A549 treated with CORT108297 at 1 μM for 4 hours (cell line): ENCODE measurements at places on chromosomes 5 and 9. TPM values are rescaled to one million over a fixed set of nuclear protein-coding genes. Genes with fewer than 3 reads are reported as not detected.

BNC2 gene
- total RNA-seq: 4.1 to 5.5 TPM (median 4.3 TPM) in 5 replicates

FOXD4L3 gene
- total RNA-seq: 0.06 to 0.18 TPM (median 0.06 TPM) in 3 of 5 replicates, not detected in the others

PTPA gene
- total RNA-seq: 120 to 137 TPM (median 132 TPM) in 5 replicates

NIPAL4 gene
- 9.8 to 14.0 TPM (median 11.7 TPM) in 5 replicates for total RNA-seq

SLC9A3 gene
- 1.9 to 2.8 TPM (median 2.6 TPM) in 5 replicates for total RNA-seq

OLFM1 gene
- total RNA-seq: 9.5 to 11.5 TPM (median 10.4 TPM) in 5 replicates

NMUR2 gene
- 0.03 to 0.09 TPM (median 0.06 TPM) in 5 replicates for total RNA-seq
